CD4-positive, alpha-beta T cell treated with Interleukin-15 for 1 hour (primary cell): ENCODE measurements at places on chromosomes 3 and 15.

DNA sequence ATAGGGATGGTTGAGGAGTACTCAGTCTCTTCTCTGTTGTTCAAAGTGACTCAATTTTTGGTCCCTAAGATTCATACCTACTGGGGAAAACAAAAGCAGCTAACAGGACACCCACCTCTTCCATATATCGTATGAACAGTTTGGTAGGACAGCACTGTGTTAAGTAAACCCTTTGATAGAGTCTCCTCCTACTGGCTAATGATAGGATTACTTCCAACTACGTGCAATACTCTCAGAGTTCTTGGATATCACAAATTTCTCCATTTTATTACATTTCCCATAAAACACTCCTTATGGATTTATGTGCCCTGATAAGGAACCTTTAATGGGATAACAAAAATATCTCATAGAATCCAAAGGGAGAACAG, 200.2 kb upstream of the GOLGA6L4 start:
- no peak for DNase-seq

DNA sequence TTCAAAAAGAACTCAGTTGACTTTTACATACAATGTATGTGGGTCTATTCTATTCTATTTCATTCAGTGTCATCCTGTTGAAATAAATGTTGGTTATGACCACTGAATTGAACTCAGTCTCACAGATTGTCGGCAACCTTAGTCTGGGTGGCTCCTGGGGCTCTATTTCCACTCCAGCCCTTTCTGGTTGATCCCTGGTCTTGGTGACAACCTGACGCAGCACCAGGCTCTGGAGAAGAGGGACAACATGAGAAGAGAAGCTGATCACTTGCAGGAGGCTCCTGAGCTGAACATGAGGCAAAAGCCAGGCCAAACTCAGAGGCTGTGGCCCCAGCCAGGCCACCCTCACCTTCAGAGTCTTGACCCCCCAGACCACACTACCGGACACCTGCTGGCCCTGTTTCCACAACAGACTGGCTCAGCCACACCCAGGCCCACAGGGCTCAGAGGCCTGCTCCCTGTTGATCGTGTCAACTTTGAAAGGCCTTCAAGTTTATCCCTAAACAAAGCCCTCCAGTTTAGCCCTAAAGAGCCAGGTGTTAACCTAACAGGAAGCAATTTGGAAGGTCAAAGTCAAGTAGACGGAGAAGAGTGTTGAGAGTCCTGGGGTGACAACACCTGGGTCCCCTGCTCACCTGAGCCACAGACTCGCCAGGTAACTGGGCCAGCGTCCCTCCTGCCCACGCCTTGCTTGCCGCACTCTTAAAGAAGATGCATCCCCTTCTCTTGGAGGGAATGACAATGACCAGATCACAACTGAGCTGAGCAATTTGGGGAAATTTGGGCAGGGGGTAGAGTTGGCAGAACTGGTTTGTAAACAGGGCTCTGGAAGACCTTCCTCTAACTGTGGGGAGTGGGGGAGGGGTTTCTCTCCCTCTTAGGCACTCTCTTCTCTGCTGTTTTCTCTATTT, 15.4 kb upstream of the MUC20 start:
- no peak for DNase-seq

DNA sequence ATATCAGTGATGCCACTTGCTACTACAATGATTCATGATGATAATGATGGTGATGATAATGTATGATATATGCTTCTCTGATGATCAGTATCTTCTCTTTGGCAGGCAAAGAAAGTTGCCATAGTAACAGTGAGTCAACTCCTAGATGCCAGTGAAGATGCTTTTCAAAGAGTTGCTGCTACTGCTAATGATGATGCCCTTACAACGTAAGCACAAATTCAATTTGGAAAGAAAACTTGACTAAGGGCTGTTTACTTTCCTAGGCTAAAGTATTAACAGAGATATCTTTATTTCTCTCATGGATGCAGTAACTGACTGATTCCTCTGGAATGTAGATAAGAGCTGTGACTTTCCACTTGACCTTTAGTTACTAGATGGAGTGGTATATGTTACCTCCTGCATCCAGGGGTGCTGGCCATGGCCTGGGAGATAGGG, 27.8 kb downstream of the ADGRG7 start:
- no peak for DNase-seq

DNA sequence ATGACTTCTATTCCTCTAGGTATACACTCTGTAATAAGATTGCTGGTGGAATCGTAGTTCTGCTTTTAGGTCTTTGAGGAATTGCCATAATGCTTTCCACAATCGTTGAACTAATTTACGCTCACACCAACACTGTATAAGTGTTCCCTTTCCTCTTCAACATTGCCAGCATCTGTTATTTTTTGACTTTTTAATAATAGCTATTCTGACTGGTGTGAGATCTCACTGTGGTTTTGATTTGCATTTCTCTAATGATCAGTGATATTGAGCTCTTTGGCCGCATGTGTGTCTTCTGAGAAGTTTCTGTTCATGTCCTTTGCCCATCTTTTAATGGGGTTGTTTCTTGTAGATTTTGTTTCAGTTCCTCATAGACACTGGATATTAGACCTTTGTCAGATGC, 12.8 kb downstream of the NXPE3 start:
- DNase-seq, result no peak

- DNase-seq, result no peak
These were observed 20.1 kb downstream of the DUSP7 start for GRCh38 chr3:52036222-52036694.

DNA sequence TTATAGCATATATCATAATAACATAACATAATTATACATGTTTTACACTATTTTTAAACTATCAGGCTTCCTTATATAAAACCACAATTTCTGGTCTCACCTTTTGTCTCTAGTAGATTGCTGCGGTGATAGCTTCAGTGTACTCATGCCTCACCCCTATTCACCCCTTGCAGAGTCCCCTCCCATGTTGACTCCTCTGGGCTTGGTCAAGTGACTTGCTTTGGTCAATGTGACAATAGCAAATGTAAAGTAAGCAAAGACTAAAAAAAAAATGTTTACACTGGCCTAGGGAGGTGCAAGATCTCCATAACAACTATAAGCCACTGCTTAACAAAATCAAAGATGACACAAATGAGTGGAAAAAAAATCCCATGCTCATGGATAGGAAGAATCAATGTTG, 537.5 kb downstream of the ROBO1 start:
- DNase-seq, result no peak

GRCh38 chr3:54843352-54843751, 84.5 kb downstream of the LRTM1 start:
- DNase-seq, result no peak

DNA sequence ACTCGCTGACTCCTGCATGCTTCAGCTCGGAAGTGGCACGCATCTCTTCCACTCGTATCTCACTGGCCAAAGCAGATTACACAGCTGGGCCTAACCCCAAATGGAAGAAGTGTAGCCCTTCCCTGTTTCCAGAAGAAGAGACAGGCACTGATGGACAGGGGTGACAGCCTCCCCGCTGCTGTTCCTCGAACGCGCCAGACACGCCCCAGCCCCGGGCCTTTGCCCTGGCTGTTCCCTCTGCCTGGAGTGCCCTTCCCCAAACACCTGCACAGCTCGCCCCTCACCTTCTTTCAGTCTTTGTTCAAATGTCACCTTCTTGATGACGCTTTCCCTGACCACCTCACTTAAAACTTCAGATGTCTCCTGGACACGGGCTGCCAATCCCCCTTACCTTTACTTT, 26.0 kb upstream of the CYP11A1 start:
- DNase-seq, result no peak

GRCh38 chr15:29822684-29823459, 604 bp upstream of the TJP1 start:
- no peak for DNase-seq

DNA sequence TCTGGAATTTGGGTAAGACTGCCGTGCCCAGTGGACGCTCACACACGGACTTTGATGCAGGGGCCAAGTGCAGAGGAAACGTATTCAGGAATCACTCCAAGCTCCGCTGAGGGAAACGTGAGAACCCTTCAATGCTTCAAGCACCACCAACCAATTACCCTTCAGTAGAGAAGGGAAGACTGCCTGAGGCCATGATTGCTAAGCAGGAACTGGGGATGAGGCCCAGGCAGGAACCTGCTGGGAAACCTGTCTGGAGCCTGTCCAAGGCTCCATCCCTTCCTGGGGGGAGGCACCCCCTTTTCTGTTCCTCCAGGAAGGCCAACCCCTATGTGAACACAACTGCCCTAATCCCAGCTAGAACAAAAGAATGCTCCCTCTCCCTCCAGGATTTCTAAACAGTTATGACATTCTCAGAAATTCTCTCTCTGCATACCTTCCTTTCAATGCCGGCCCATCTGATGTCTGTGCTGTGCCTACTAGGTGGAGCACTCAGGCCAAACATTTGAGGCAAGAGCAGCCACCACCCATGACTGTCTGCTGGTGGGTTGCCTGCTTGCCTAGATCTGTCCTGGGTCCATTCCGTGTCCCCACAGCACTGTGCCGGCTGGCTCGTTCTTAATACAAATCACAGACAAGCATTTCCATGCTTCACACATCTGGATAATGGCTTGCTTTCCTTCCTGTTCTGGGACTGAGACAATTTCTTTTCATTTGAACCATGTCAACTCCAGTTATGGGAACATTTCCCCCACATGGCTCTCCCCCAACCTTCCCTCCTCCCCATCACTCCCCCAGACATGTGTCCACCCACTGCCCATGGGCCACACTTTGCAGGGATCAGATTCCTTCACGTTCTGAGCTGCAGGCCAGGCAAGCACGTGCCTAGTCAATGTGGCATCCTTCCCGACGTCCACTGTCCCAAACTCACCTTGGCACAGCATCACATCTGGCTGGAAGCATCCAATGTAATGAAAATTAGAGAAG, 149.4 kb downstream of the ADAMTS17 start:
- DNase-seq, result no peak

- DNase-seq, result no peak
These were observed 101.6 kb upstream of the LPP start for GRCh38 chr3:188052169-188053035.

DNA sequence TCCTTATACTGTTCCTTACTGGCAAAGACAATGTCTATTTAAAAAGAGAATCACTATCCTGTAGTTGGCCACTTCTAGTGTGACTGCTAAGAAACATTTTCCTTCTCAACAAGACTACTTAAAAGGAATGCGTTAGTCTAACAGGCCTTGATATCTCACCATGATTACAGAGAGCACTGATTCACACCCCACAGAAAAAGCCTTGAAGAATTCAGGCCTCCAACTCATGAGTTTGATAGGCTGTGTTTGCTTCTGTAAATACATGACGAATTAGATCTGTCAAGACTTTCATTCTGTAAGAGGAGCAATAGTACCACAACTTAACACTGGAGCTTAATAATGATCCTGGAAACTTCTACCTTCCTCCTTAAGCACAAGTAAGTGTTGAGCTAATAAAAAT, 432.8 kb upstream of the NR2F2 start:
- no peak for DNase-seq

- DNase-seq, result no peak
These were observed 25.8 kb downstream of the USP4 start for GRCh38 chr3:49313896-49314688.

DNA sequence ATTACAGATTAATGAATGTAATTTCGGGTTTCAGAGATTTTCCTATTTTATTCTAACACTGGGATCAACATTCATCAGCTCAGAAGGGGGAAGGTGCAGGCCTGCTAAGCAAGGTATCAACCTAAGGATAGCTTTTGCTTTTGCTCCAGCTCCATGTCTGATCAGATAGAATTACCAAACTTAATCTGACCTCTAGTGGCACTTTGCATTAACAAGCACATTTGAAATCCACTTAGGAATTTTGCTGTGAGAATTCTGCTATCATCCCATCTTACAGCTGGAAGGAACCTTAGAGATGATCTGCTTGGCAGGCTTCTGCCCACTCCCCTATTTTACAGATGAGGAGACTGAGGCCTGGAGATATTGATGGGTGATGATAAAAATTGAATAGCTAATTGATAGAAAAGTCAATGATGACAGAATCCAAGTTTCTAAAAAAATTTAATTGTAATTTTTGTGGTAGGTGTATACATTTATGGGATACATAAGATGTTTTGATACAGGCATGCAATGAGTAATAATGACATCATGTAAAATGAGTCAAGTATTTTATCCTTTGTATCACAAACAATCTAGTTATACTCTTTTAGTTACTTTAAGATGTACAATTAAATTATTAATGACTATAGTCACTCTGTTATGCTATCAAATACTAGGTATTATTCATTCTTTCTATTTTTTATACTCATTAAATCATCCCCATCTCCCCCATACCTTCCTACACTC, 209.2 kb upstream of the ZPLD1 start:
- no peak for DNase-seq

DNA sequence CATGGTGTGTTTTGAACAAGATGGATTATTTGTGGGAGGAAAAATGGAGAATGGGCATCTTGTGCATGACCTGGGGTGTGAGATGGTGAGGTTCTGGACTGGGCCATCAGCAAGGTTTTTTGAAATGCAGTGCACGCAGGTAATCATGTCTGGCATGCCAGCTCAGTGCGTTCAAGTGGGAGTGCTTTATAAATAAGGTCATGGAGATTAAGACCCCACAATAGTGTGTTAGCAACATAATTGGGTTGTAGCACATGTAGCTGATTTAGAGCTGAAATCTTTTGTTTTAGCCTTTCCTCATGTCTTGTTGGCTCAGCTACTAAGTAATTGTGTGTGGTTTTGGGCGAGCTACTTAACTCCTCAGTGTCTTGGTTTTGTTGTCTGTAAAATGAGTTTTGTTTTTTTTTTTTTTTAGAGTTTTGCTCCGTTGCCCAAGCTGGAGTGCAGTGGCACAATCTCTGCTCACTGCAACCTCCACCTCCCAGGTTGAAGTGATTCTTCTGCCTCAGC, 3.9 kb upstream of the CACNA1D start:
- no peak for DNase-seq

DNA sequence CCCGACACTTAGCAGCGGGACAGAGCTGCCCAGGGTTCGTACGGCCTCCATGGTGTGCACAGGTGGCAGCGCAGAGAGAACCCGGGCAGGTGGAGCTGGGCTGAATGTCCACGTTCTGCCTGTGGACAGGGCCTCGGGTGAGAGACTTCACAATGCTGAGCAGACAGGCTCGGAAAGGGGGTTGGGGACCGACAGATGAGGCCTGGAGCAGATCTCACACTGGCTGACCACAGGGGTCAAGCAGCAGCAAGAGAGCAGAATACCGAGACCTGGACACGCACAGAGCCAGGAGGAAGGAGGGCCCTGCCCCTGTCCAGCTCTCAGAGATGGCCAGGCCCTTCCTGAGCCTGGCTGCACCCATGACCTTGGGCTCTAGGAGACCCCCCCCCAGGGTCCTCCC, 83.0 kb downstream of the VGLL4 start:
- no peak for DNase-seq
